CD4-positive, alpha-beta T cell treated with Interleukin-2 at 100 ng/mL for 4 hours (primary cell): ENCODE measurements at places on chromosomes 1 and 21.
A peak's percentile ranks its signal among the peaks of the same experiment; 100 is the strongest.

DNA sequence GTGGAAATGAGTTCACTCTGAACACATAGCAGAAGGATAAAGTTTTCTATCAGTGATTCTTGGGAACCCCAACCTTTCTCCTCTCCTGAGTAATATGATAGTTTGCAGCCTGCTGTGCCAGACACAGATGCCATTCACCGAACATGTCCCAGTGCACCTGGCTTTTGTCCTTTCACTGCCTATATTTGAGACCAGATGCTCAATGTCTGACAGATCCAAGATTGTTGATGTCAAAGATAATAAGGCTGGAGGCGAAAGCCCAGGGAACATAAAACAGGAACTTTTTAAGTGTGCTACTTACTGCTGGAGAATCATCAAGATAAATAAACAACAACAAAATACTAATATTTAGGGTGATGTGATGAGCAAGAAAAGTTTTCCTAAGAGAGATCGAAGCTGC lies 139.3 kb downstream of the TIAM1 start:
- no peak for DNase-seq

GRCh38 chr1:168008595-168008994 lies 71.7 kb upstream of the MPC2 start:
- no peak for DNase-seq

DNA sequence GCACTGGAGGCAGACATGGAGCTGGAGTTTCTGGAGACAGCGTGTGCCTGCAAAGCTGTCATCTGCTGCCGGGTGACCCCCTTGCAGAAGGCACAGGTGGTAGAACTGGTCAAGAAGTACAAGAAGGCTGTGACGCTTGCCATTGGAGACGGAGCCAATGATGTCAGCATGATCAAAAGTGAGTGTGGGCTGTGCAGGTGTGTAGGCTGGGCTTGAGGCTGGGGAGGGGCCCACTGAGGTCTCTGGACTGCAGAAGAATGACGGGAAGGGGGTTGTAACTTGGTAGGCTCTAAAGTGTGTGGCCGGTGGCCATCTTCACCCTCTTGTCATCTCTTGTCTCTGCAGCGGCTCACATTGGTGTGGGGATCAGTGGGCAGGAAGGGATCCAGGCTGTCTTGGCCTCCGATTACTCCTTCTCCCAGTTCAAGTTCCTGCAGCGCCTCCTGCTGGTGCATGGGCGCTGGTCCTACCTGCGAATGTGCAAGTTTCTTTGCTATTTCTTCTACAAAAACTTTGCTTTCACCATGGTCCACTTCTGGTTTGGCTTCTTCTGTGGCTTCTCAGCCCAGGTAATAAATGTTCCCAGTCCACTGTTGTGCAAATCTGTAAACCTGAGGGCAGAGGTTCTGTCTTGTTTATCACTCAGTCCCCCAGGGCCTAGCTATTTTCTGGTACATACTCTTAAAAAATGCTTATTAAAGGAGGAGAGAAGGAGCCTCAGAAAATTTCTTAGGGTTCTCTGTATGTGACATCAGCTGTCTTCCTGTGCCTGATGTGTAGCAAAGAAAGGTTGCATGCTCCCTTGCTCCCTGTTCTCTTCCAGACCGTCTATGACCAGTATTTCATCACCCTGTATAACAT lies 19.9 kb downstream of the ATP8B2 start:
- peak; percentile 81 for DNase-seq

DNA sequence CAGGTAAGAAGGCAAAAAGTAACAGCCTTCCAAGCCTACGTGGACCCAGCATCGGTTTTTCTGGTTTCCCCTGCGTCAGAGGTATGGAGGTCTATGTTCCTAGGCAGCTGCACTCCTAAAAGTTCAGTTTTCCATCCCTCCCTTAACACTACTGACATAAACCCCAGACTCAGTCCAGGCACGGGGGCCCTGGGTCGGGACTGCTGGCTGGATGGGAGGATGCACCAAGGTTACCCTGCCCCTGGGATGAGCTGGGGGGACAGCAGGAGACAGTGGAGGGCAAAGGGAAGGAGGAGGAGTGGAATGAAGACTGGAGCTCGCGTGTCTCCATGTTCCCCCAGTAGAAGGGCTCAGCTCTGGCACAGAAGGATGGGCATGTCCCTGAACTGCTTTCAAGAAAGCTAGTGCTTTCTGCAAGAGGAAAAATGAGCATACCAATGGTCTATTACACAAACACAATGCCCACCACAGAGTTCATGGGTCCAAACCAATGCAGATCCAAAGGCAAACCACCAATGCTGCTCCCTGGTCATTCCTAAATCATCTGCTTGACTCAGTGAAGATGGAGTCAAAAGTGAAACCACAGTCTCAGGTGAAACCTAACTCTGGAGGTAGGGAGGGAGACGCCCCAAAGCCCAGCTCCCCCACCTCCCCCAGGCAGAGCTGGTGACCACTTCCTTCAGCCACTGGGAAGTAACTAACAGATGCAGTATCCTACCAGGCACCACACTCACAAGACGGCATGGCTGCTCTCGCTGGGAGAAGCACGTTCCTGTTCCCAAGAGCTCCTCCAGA lies 54.9 kb downstream of the CD46 start:
- DNase-seq, result no peak

DNA sequence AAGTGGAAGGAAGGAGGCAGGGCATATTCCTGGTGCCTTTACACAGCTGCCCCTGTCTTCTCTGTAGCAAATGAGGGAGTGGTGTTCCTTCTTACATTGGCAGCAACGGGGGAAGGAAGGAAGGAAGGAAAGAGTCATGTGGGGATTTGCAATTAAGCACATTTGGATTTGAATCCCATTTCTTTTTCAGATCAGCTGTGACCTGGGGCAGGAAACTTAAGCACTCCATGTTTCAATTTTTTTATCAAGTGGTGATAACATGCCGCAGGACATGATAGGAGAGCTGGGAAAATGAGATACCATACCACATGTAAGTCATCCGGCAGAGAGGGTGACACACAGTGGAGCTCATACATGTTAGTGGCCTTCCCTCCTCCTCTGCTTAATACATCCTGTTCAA lies 186.8 kb downstream of the APP start:
- no peak for DNase-seq

DNA sequence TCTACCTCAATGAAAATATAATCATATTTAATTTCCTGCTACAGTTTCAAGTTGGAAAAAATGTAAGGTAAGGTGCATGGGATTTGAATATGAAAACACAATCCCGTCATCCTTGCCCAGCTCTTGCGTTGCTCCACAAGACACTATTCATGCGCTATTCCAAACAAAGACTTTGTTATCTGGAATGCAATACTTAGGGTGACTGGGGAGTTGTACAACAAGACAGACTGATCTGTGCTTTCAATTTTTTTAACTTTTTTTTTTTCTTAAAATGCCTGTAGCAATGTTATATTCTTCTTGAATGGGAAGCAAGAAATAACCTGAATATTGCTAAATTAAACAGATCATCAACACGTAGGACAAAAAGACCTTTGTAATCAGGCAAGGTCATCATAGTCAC lies 1077.2 kb downstream of the TTLL7 start:
- no peak for DNase-seq

DNA sequence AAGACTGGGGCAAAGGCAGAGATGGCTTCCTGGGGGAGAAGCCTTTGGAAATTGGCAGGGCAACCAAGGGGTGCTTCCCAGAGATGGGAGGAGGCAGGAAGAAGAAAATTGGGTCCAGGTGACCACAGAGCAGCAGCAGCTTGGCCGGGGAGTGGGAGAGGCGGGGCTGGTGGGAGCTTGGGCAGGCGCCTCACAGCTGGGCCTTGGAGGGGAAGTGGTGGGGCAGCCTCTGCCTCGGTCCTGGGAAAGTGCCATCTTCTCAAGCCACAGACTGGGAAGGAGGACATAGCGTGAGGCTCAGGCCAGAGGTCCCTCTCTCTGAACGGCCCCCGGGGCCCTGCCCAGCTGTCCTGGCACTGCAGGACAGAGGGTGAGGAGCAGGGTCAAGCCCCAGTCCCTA lies 24.0 kb upstream of the WASF2 start:
- no peak for DNase-seq

GRCh38 chr1:150364231-150365003 lies 470 bp downstream of the RPRD2 start:
- peak; percentile 72 for DNase-seq

- no peak for DNase-seq
Observed at GRCh38 chr1:32247452-32247851, 430 bp downstream of the FAM167B start.

GRCh38 chr1:182032251-182032650 lies 29.3 kb downstream of the ZNF648 start:
- no peak for DNase-seq

DNA sequence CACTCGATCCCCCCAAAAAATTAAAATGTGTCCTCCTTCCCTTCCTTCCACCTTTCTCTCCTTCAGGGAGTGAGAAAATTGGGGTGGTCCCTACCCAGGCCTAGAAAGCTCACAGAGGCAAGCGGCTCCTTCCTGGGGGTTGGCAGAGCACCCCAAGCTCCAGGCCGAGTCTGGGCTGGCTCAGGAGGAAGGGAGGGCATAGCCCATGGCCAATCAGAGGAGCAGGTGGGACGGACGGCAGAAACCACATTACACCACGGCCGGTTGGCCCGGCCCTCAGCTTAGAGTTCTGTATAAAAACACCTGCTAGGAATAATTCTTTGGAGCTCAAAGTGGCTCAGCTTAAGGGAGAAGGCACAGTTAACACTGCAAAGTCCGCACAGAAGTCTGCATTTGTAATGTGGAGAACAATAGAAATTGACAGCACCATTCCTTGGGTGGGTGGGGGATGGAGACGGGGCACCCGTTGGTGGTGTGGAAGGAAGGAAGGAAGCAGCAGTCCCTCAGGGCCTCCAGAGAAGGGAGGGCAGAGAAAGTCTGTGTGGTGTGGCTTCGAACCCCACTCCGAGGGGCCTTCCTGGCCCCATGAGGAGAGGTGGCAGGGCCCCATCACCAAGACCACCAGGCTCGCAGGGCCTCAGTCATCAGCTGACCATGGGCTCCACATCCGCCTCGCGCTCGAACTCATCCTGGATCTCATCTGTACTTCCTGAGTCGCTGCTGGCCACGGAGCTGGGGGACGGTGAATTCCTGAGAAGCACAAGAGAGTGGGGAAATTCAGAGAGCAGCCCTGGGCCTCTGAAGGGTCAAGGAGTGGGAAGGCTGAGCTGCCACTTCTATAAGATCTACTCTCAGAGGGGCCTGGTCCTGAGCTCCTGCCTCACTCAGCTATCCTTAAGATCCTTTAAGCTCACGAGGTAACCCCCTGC lies 5.8 kb upstream of the ALDH4A1 start:
- no peak for DNase-seq

GRCh38 chr1:50562106-50562505 lies 138.9 kb upstream of the DMRTA2 start:
- no peak for DNase-seq

- DNase-seq, result no peak
Observed at GRCh38 chr1:77762072-77762476, 2.4 kb upstream of the USP33 start.

- no peak for DNase-seq
Observed at GRCh38 chr1:14031461-14031860, 331.5 kb downstream of the PRDM2 start.

DNA sequence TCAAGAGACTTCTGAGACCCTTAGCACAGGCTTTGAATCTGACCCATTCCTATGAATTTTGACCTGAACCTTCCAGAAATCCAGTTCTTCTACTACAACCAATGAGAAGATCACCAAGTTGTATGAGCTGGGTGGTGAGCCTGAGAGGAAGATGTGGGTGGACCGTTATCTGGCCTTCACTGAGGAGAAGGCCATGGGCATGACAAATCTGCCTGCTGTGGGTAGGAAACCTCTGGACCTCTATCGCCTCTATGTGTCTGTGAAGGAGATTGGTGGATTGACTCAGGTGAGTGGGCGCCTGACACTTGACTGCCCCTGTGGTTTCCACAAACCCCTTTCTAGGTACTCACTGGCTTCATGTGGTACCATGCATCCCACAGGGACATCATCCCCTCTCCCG lies 20.0 kb upstream of the PIGV start:
- no peak for DNase-seq

DNA sequence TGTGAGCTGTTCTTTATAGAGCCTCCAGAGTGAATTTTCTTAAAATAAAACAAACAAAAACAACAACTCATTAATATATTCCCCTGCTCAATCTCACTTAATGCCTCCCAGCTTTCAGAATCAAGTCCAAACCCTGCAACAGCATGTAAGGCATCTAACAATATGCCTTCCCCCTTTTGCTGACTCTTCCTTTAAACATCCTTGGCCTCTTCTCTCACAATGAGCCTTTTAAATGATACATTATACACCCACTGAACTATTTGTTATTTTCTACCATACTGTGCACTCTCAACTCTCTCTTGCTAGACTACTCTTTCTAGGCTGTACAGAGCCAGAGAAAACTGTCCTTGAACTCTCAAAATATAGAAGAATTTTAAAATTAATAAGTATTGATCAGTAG lies 115.2 kb upstream of the SNX7 start:
- no peak for DNase-seq

DNA sequence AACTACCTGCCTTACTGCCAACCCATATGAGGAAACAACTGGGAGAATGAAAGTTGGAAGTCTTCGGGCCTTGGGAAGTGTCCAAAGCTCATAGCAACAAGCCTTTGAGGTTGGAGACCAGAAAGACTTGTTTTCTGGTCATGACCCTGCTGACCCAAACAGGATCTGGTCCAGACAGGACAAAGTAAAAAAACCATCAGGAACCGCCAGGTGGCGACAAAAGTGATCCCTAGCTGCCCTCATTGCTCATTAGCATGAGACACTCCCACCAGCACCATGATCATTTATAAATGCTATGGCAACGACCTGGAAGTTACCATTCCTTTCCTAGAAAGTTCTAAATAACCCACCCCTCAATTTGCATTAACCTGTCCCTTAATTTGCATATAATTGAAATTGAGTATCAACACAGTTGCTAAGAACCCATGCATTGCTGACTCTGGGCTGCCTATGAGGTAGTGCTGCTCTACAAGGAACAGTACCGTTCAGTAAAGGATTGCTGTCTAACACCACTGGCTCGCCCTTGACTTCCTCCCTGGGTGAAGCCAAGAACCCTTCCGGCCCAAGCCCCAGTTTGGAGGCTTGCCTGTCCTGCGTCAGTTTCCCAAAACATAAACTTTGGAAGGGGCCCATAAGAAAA lies 89.0 kb downstream of the URB2 start:
- peak; percentile 45 for DNase-seq
